Sigmoid colon (tissue), 7 donors: ENCODE measurements at places on chromosomes 1 and 21. TPM values are rescaled to one million over a fixed set of nuclear protein-coding genes. Genes with fewer than 3 reads are reported as not detected.

- DNase-seq, result no peak
Observed at GRCh38 chr1:99650030-99650429, 4.1 kb downstream of the PALMD start.

GRCh38 chr21:37164742-37165141 lies 91.7 kb downstream of the TTC3 start:
- DNase-seq, result no peak

DNA sequence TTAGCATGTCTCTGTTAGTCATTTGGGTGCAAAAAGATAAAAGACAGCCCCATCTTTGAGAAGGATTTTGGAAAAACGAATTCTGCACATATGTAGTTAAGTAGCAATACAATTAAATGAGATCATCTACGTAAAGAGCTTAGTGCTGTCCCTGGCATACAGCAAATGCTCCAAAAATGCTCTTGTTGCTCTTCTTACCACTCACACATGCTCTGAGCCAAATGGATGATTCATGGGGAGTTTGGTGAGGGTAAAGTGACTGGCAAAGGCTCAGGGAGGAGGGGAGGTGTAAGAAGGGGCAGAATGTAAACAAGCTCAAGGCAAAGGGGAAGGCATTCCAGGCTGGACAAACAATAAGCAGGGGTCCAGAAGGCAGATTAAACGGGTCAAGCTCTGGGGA lies 191.9 kb downstream of the AK5 start:
- DNase-seq, result no peak

DNA sequence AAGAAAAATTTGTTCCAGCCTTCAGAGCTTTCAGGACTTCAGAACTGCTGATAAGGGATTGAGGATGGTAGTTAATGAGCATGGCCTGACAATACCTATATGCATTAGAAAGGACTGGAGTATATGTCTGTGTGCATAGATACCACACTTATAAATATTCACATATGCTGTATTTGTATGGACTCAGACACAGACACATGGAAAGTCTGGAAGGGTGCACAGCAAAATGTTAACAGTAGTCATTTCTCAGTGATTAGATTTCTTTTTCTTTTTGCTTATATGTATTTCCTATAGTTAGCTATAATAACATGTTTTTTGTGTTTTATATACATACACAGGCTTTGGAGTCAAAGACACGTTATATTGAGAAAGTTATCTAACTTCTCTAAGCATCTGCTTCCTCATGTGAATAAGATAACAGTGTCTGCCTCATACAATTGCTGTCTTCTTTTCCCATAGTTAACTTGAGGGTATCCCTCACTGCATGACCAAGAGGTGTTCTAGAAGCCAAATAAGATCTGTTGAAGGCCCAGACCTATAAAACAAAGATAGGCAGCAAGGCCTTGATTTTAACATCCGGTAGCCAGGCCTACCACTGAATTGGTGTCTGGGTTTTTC lies 31.3 kb downstream of the INPP5B start:
- DNase-seq, result no peak

- DNase-seq, result no peak
Observed at GRCh38 chr1:233704170-233704897, 90.4 kb downstream of the KCNK1 start.

- no peak for DNase-seq
Observed at GRCh38 chr1:192939440-192939839, 119.7 kb downstream of the UCHL5 start.

GRCh38 chr1:206714331-206715058 lies 29.8 kb downstream of the MAPKAPK2 start:
- DNase-seq, result peak; percentile 86

- DNase-seq, result no peak
Observed at GRCh38 chr1:174747613-174748012, 252.1 kb upstream of the CACYBP start.

GRCh38 chr1:205975387-205975998 lies 27.7 kb downstream of the RAB7B start:
- DNase-seq, result peak; percentile 53

- no peak for DNase-seq
Observed at GRCh38 chr1:82646888-82647287, 846.2 kb downstream of the ADGRL2 start.

APCS gene
- total RNA-seq, result not detected

PTPRF gene
- 38.2 TPM for total RNA-seq

C1orf21 gene
- total RNA-seq, result 78.3 TPM

PLEKHM2 gene
- 38.8 TPM for total RNA-seq
